IPS-NIHi11 (cell line): ENCODE measurements at places on chromosomes 12 and 14.

- no peak for DNase-seq
Observed at GRCh38 chr14:100838493-100839314, 12.8 kb downstream of the MEG3 start.

- DNase-seq = no peak
Observed at GRCh38 chr14:94278731-94279130, 14.3 kb downstream of the SERPINA10 start.

GRCh38 chr14:100534528-100535286, 52.5 kb downstream of the BEGAIN start:
- no peak for DNase-seq

DNA sequence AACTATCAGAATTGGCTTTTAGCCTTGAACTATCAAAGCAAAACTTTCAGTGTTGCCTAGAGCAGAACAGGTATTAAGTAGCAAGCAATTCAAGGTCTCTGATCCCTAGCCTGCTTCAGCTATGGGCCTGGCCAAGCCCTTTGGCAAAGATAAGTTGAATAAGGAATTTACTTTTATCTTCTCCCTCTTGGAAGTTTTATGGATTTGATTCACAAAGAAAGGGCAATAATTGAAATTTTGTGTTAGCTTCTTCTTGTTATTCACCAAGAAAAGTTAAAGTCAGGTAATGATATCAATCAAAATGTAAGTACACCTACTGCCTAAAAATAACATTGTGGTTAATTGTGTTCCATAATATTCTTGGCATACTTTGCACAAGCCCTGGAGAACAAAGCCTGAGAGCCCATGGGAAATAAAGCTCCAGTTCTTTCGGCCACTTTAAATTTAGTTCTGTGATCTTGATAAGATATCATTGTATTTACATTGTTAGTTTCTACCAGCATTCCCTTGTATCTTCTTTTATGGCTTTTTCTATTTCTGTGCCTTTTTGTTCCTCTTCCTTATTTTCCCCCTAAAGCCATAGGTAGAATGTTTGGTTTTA, 158.0 kb downstream of the RAD51B start:
- no peak for DNase-seq

DNA sequence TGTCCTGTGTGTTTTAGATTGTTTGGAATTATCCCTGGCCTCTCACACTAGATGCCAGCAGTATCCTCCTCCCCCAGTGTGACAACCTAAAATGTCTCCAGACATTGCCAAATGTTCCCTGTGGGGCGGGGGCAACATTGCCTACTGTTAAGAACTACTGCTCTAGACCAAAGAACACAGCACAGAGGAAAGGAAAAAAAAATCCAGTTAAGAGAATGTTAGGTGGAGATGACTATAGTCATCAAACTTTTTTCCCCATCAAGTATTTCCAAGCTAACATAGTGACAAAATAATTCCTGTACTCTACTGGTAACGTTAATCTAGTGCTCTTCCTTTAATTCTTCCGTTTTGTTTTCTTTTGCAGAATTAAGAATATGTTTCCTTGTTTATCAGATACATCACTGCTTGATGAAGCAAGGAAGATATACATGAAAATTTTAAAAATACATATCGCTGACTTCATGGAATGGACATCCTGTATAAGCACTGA, 3.5 kb downstream of the CDKN1B start:
- no peak for DNase-seq

DNA sequence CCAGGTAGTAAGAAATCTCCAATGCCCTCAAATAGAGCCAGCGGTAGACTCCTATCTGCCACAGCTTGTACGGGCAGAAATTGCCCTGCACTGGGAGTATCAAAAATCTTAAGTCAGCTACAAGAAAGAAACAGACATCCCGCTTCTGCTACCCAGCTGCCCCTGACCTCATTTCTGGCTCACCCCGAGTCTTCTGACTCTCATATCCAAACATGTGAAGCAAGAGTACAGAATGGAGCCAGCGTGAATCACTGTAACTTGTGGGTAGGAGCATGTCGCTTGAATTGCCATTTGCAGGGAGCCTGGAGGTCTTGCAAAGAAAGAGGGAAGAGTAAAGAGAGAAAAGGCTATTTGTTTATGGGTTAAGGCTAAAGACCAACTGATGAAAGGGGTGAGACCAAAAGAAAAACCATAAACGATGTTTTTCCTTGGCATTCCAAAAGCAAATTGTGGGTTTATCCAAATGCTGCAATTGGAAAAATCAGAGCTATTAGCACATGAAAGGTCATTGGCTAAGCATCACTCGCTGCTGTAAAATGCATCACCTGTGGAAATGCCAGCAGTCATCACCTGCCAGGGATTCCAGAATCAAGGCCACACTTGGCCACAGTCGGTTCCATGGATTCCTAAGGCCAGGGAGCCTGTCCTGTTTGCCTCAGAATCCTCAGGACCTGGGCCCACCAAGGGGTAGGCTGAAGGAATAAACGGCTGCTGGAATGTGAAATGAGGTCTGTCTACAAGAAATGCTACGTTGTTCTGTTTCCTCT, 86.6 kb downstream of the FOXN3 start:
- no peak for DNase-seq

DNA sequence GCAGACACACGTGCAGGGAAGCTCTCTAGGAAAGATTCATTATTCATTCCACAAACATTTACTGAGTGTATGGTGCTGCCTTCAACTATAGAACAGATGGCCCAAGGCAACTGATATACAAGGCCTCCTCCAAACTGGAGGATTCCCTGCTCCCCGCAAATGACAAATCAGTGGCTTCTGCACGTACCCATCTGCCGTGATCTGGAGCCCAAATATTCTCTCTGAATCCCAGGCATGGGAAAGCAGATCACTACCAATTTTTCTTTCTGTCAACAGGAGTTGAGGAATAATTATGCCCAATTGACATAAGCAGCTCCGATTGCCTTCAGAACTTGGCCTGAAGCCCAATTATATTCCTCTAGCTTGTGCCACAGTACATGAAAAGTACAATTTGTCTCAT, 174.2 kb upstream of the CCDC196 start:
- DNase-seq = no peak

DNA sequence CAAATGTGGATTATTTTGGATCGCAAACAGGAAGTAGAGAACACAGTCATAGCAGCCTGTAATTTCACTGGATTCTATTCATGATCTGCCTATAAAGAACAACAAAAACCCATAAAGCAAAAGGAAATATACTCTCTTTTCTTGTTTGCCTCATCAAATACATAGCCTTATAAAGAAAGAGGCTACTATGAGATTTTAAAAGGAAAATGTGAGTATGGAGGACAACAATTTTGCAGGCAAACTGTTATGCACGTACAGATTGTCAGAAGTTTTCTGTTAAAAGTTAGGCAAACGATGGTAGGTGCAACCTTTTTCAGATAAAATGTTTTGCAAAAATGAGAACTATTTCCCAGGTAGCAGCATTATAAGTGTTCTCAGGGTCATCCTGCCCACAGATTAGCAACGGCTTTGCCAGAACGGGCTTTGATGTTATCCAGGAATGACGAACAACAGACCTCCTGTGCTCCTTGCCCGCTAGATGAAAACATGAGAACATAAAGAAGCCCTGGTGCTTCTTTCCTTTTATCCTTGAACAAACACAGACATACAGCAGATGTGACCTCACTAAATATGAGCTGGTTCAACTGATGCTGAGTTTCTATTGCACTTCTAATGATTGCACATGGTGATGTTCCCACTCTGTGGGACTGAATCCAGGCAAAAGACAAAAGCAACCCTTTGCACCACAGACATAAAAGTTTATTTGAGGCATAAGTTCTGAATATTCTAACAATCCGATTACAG, 88.1 kb downstream of the ITPR2 start:
- no peak for DNase-seq

DNA sequence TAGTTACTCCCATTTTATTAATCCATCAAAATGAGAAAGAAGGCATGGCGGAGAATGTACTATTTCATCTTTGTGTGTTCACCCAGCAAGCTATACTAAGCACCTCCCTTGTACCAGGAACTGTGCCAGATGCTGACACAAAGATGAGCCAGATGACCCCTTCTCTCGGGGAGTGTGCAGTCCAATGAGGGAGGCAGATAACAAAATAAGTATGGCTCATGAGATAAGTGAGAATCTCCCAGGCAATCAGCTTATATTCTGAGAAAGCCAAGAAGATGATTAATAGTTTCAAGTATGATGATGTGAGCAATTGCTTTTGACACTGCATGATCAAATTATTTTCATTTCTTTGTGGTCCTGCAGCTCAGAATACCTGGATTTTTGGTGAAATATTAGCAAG, 1.3 kb upstream of the TMEM233 start:
- no peak for DNase-seq
